NCI-H1436 treated with DMSO at 0.1 percent for 48 hours (cell line): ENCODE measurements at places on chromosomes 6 and 20.

GRCh38 chr6:136534268-136534667 is 16.0 kb downstream of the MAP7 start:
- no peak for DNase-seq

GRCh38 chr6:122660296-122660695 is 50.1 kb downstream of the PKIB start:
- no peak for DNase-seq

- DNase-seq, result no peak
These were observed 385.3 kb upstream of the SULF2 start for GRCh38 chr20:48170625-48171024.

GRCh38 chr20:49821870-49822331 is 9.3 kb downstream of the SLC9A8 start:
- DNase-seq, result no peak

GRCh38 chr20:17658648-17658993 is 23.4 kb downstream of the RRBP1 start:
- no peak for DNase-seq

GRCh38 chr20:9322661-9323060 is 191.7 kb upstream of the LAMP5 start:
- no peak for DNase-seq

GRCh38 chr20:48298851-48299484 is 513.7 kb upstream of the SULF2 start:
- DNase-seq, result no peak

DNA sequence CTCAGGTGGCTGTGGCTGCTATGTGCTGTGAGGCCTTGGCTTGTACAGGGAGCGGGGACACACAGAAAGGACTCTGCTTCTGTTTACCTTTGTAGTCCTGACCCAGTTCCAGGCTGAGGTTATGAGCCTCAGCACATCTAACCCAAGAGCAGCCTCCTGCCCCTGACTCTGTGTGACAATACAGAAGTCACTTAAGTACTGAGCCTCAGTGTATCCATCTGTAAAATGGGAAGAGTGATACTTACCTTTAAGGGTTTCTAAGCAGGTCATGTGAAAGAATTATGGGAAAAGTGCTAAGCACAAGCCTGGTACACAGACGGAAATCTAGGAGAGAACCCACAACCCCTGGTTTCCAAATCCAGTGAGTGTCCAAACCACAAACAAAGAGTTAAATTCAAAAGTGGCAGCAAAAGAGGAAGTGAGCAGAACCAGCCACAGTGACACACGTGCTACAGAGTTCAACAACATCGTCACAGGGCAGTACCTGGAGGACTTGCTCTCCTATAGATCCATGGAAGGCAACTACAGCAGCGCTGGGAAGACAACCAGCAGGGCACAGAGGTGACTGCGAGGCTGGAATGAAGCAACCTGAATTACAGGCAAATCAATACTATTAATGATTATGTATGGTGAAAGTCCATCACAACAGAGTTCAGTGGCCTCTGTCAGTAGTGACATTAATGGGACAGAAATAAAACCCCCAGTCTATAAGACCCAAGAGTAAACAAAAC is 12.5 kb downstream of the TRIM26 start:
- DNase-seq, result no peak

DNA sequence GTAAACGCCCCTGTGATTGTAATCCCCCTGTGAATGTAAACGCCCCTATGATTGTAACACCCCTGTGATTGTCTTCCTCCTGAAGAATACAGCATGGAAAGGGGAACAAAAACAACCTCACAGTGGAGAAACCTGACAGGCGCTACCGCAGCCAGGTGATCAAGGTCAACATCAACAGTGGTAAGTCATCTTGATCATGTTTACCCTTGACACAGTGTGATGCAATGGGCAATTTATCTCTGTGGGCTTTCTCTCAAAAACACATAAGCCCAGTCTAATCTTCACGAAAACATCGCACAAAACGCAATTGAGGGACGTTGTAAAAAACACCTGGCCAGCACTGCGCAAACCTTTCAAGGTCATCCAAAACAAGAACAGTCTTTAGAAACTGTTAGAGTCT is 277.2 kb downstream of the PRKN start:
- no peak for DNase-seq
